Hematopoietic multipotent progenitor cell treated with erythropoietin and hydrocortisone succinate and interleukin-3 and kit ligand, for 15 days (in vitro differentiated cells): ENCODE measurements at places on chromosomes 4 and X.
A peak's percentile ranks its signal among the peaks of the same experiment; 100 is the strongest.

DNA sequence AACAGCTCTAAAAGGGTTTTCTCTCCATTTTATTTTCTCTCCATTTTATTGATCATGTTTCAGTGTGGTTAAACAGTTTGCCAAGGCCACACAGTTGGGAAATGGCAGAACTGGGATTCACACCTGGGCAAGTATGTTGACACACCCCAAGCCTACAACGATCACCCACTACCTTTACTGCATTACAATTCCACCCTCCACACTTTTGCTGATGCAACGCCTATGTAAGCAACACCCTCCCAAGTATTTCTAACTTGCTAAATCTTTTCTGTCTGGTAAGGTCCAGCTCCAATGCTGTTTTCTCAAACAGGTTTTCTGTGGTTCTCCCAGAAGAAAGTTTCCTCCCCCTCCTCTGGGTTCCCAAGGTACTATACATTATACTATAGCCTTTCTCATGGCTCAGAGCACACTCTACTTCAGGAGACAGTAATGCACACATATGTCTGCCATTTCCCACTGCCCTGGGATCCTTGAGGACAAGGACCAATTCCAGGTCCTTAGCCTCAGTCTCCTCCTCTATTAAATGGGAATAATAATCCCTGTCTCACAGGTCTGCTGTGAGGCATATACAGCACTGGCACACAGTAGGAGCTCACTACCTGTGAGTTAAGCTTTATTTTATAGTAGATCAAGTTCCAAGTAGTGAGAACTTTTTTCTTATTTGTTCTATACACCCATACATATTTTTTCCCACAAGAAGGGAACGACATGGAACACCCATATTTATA lies 27.9 kb downstream of the IQSEC2 start:
- no peak for DNase-seq

- DNase-seq = no peak
Measured at GRCh38 chr4:112589206-112589605, 47.5 kb downstream of the ZGRF1 start.

DNA sequence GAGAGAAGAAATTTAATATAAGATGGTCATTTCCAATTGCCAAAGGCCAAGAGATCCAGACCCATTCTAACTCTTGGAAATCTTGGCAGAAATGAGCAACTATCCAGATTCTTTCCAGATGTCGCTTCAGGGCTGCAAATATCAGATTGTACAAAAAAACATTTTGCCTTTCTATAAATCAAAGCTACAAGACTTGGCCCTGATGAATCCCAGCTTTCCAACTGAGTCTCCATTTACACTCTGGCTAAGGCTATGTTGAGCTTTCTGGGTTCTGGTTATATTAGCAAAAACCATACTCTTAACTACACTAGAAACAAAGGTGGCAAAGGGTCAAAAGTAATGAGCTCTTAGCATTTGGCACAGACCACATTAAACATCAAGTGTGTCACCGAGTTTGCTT lies 345.8 kb downstream of the OPHN1 start:
- no peak for DNase-seq

DNA sequence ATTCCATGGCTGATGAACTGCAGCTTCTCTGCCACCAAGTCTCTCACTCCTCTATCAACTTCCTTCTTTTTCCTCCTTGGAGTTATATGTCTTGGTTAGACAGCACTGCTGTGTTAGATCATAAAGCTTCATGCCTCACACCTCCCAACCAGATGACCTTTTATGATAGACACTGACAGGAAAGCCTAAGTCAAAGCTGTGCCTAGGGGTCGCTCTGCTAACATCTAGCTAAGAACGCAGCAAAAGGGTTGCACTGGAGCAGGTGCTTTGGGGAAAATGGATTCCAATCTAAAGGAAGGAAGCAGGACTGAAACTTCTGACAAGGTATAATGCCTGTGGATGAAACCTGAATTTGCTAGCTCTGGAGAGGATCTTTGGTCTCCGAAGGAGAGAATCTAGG lies 509.7 kb downstream of the SMARCA1 start:
- no peak for DNase-seq

DNA sequence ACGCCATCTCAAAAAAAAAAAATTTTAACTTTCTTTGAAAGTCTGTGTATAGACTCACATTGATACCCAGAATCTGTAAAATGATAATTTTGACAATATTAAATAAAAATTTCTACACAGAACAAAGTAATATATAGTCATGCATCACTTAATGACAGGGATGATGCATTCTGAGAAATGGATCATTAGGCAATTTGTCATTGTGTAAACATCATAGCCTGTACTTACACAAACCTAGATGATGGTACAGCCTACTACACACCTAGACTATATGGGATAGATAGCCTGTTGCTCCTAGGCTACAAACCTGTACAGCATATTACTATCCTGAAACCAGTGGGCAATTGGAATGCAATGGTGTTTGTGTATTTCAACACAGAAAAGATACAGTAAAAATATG lies 107.7 kb downstream of the BLTP1 start:
- DNase-seq = no peak

DNA sequence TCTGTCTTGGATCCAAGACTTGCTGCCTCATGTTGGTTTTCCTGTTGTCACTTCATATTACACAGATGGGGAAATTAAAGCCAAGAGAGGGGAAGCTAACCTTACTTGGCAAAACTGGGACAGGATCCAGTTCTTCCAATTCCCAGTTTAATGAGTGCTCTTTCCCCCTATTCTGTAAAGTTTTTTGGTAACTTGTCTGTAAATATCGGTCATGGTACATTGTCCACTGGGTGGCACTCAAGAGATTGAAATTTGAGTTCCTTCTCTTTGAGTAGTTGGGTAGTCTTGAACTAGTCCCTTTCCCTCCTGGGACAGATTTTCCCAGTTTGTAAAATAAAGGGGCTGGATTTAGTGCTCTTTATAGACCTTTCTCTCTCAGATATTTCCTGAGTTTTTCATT lies 12.4 kb upstream of the EOLA2 start:
- DNase-seq = peak; percentile 15

- peak; percentile 46 for DNase-seq
Measured at GRCh38 chr4:143482840-143483239, 30.7 kb upstream of the SMARCA5 start.

DNA sequence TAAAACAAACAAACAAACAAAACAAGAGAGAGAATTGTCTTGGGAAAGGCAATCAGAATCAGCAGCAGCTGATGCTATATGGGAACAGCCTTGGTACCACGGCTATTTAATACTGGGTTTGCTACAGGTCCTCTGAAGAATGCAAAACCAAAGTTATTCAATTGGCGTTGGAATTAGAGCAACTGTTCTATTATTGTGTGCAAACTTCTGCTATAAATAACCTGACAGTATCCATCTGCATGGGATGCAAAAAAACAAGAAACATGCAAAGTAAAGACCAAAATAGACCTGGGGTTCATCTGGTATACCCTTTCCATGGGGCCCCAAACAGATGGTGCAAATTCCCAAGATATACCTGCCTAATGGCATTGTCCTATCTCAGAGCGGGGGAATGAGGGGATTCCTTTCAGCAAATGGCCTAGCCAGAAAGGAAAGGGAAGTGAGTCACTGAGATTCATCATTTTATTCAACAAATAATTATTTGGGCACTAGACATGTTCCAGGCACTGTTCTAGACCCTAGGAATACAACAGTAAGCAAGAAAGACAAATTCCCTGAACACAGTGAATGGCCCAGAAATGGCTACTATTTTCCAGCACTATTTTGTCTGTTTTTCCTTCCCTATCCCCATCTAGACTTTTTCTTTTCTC lies 268.9 kb downstream of the FBXW7 start:
- DNase-seq = no peak

DNA sequence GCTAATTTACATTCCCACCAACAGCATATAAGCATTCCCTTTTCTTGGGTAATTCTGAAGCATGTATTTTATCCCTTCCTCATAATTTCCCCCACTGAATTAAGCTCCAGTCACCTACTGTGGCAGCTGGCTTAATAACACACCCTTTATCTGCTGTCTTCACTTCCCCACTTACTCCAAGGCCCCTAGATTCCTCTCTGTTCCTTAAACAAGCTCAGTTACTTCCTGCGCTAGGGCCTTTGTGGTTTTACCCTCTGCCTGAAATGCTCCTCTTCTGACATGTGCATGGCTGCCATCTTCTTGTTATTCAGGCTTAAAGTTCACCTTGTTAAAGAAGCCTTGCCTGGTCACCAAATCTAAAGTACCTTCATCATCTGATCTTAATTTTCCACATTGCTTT lies 47.2 kb upstream of the RPS6KA3 start:
- DNase-seq = no peak
